ENCODE measurements at places on chromosomes 12 and 14. TPM values are rescaled to one million over a fixed set of nuclear protein-coding genes. Genes with fewer than 3 reads are reported as not detected.

- no peak for DNase-seq
Observed at GRCh38 chr12:58433959-58434358, 486.3 kb downstream of the LRIG3 start.

The LMO3 gene
- not detected for total RNA-seq

GRCh38 chr12:113987261-113988063, 21.3 kb upstream of the RBM19 start:
- DNase-seq, result no peak

GRCh38 chr12:116697305-116697704, 40.6 kb downstream of the SPRING1 start:
- no peak for DNase-seq

GRCh38 chr12:48861111-48861510, 4.6 kb downstream of the RND1 start:
- no peak for DNase-seq

- no peak for DNase-seq
Observed at GRCh38 chr12:123767613-123768012, 5.5 kb downstream of the DNAH10 start.

DNA sequence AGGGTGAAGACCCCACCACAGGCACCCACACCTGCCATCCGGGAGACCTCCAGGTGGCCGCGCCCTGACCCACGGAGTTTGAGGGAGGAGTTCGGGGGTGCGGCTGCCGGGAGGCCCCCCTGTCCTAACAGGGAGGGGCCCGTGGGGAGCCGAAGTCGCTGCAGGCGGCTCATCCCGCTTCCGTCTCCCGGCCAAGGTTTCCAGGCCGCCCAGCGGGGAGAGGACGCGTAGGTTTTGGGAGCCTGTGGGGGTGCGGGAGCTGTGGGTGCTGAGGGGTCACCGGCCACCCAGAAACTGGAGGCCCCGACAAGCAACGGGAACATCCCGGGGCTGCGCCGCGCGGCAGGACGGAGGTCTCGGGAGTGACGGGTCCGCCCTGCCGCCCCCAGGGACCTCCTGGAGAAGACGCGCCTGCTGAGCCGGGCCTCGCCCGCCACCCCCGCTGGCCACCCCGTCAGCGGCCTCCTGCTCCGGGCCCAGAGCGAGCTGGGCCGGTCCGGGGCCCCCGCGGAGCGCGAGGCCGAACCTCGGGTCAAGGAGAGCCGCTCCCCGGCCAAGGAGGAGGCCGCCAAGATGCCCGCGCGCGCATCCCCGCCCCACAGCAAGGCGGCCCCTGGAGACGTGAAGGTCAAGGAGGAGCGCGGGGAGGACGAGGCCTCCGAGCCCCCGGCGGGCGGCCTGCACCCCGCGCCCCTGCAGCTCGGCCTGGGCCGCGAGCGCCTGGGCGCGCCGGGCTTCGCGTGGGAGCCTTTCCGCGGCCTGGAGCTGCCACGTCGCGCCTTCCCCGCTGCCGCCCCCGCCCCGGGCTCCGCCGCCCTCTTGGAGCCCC, 27.6 kb downstream of the LRCOL1 start:
- DNase-seq, result no peak

DNA sequence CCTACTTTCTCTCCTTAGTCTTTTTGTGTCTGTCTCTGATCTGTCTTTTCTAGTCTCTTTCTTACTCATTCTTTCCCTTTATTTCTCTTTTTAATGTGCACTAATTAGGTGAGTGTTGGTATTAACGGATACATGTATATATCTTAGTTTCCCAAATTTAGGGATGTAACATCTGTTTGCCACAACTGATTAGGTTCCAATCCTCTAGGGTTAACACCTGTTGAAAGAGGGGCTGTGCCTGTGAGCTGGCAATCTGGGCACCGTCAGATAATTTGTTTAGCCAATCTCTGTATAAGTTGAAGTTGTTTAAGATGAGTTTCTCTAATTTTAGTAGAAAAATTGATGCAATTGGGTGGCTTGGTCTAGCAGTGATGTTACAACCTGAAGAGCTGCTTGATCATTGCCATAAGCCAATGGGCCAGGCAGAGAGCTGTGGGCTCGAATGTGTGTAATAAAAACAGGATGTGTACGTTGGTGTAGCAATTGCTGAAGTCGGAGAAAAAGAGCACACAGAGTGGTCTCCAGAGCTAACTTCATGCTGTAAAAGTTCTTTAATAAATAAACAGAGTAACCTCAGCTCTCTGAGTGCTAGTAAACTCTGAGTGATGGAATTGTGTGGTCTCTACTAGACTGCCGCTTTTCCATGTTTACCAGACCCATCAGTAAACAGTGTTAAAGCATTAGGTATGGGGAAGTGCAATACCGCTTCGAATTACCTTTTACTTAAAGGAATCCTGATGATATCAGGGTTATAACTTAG, 18.3 kb upstream of the LYZ start:
- no peak for DNase-seq

- no peak for DNase-seq
Observed at GRCh38 chr14:24979725-24980239, 70.2 kb downstream of the STXBP6 start.

DNA sequence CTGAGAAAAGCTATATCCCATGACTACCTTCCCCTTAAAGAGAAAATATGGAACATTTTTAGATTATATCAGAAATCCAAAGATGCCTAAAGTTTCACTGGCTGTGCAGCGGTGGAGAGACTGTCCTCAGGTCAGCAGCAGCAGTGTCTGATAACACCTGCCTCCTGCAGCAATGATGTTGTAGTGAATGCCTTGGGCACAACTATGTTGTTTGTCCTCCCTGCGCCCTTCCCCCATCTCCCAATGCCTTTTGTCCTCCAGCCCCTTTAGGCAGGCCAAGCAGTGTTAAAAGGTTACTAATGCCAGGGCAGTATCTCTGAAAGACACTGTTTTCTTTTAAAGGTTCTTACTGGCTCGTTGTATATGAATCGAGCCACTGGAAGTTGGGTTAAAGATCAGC, 13.2 kb downstream of the RTRAF start:
- DNase-seq, result no peak

- no peak for DNase-seq
Observed at GRCh38 chr12:80811957-80812708, 95.4 kb downstream of the MYF5 start.

DNA sequence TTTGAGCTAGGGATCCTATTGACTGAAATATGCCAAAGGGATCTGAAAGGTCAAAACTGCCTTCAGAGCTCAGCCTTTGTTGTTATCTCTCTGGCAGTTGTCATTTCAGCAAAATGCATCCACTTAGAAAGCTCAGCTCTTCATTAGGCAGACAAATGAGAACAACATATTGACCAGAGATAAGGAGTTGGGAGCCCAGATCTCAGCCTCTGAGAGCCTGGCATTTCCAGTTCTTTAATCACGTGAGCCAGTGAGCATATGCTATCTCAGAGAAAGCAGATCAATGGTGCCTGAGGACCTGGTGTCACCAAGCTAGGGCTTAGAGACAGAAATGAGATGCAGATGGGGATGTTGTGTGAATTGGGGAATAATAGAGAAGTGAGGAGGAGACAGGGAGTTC, 101.1 kb downstream of the DAD1 start:
- no peak for DNase-seq

The GALNT9 gene
- 1.5 TPM for total RNA-seq

DNA sequence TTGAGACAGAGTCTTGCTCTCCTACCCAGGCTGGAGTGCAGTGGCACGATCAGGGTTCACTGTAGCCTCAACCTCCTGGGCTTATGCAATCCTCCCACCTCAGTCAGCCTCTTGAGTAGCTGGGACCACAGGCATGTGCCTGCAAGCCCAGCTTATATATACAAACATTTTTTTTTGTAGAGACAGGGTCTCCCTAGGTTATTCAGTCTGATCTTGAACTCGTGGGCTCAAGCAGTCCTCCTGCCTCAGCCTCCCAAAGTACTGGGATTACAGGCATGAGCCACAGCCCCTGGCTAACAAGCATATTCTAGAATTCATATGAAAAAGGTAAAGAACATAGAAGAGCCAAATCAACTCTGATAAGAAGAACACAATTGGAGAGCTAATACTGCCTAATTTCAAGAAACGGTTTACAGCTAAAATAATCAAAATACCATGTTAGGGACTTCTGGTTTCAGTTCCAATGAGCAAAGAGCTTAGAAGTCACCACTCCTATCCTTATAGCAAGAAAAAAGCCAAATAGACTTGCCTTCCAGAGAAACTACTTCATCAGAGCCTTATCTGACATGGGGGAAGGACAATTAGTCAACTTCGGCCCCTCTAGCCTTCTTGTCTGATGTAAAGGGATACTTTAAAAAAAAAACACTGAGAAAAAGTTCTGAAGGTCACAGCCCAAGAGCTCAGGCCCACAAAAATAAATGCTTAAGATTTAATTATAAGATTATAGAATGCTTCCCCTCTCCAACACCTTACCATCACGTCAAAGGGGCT, 37.6 kb downstream of the TMEM116 start:
- no peak for DNase-seq

The PAH gene
- total RNA-seq, result 1.1 TPM

The VAMP1 gene
- 4.8 TPM for total RNA-seq

DNA sequence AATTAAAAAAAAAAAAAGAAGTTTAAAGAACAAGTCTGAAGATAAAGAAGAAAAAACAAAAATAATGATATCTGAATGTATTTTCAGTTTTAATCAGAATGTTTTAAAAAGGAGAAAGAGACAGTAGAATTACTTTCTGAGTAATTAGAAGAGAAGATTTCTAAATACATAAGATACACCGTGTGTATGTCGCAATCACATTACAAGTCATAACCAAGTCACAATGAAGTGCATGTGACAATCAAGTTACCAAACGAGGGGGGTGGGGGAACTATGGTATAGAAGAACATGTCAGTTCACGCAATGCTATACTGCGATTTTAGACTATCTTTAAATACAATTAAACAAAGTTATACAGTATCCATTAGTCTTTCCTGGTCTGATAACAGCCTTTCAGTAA, 1464.1 kb upstream of the FLRT2 start:
- DNase-seq, result no peak

GRCh38 chr12:104507672-104508071, 50.9 kb downstream of the CHST11 start:
- DNase-seq, result no peak

DNA sequence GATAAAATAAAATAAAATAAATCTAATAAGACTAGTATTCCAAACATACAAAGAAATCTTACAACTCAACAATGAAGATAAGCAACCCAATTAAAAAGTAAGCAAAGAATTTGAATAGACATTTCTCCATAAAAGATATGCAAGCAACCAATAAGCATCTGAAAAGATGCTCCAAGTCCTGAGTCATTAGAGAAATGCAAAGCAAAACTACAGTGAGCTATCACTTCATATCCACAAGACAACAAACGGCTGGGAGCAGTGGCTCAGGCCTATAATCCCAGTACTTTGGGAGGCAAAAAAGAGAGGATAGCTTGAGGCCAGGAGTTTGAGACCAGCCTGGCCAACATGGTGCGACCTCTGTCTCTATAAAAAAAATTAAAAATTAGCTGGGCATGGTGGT, 26.8 kb downstream of the ZFYVE1 start:
- no peak for DNase-seq

The CLEC12A gene
- not detected for total RNA-seq

The SERPINA6 gene
- total RNA-seq, result 0.07 TPM

DNA sequence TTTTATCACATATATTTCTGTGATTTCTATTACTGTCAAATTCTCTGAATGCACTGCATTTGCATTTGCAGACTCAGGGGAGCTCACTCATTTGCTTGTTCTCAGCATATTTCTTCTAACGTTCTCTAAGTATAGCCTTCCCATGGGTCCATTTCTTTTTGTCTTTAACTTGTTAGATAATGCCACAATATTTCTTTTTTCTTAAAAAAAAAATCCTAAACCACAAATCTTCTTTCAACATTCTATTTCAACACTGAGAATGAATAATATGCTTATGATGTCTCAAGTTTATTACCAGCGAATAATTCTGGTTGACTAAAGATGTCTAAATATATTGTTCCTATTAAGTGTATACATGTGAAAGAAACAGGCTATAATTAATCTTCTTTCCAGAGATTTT, 200.2 kb downstream of the ANO6 start:
- DNase-seq, result no peak

- no peak for DNase-seq
Observed at GRCh38 chr12:59867689-59868088, 271.9 kb downstream of the SLC16A7 start.

- no peak for DNase-seq
Observed at GRCh38 chr14:88856786-88857366, 32.4 kb downstream of the TTC8 start.

DNA sequence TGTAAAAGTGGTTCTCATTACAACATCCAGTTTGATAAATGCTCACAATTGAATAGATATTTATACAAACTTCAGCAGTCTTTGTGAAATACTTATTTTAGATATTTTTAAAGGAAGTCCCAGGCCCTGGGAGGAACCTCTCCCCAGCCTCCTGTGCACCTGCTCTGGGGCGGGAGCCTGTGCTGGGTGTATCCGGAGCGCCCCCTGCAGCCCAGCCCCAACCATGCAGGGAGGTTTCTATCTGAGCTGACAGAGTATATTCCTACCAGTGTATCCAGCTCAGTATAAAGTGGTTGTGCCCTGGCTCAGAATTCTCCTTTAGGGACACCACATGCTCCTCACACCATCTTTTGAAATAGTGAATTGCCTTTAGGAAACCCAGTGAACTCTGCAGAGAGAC, 851.8 kb downstream of the TMEM121 start:
- no peak for DNase-seq
